ENCODE measurements at places on chromosomes 11 and 22.

DNA sequence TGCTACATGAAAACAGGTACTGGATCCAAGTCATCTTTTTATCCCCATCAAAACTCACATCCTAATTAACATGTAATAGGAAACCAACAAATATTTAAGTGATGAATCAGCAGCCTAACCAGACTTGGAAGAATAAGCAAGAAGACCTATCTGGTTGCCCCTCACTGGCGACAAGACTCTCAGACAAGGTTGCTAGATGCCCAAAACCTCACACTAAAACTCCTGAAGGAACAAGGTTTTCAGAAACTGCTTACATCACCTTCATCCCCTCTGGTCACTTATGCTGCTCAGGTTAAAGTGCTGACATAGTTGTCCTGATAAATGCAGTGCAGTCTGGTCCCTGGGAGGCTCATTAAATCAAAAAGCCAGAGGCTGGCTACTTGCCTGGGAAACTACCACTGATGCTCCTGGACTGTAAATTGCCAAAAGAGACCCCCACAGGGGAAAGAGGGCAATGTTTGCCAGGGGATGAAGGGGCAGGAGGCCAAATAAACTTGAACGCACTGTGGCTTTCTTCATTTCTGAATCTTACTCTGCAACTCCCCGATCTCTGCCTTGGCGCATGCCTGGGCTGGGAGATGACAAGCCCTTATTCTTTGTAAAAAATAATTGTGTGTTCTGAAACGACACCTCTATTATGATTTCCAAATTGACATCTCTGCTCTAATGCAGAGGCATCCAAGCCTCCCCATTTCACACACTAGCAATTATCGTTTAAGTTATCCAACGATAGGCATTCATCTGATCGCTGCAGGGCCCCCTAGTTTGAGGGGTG lies 72.7 kb downstream of the AMBRA1 start:
- no peak for DNase-seq

DNA sequence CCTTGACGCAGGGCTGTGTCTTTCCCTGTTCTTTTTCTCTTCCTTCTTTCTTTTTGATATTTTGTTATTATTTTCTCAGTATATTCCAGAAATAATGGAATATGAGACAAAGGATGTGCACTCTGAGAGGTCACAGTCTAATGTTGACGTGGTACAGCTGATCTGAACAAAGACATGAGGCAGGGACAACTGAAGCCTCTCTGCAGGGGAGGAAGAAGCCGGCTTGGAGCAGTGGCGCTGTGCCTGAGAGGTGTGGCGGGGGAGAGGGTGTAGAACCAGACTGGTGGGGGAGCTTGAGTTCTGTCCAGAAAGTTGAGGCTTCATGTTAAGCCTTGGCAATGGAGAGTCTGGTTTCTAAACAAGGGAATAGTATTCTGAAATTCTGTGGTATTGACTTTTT lies 34.7 kb downstream of the ADAMTS15 start:
- no peak for DNase-seq

DNA sequence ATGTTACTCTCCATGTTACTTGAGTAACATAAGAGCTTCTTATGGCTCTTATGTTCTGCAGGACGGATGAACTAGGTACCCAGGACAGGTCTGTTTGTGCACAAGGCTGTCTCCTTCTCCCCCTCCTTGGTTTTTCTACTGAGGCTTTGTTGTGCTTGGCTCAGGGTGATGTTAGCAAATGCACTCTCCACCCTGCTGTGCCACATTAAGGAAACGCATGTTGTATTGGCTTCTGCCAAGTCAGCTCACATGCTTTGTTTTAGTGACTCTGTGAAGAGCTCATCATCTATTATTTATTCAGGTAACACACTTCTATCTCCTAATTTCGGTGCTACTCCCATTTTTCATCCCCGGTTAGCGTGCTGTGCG lies 108.3 kb downstream of the PTPRJ start:
- DNase-seq: no peak

GRCh38 chr11:92246630-92247029 lies 22.0 kb downstream of the FAT3 start:
- DNase-seq: no peak

DNA sequence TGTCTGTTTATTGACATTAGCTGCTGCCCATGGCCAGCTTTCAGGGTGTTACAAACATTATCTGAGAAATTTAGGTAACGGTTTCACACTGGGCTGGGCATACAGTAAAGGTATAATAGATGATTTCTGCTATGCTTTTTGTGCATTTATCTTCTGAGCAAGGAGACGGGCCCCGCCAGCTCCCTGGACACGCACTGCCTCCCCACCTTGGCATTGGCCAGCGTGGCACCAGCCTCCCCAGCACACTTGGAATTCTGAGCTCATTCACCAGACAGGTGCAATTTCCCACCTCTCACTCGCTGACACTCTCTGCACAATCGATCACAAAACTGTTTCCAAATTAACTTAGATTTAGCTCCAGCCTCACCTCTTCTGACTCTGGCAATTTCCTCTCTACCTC lies 222.8 kb downstream of the CEP164 start:
- DNase-seq: no peak

GRCh38 chr22:22407061-22407460 lies 101.5 kb downstream of the ZNF280B start:
- no peak for DNase-seq

- DNase-seq: peak; percentile 31
These were observed 36.1 kb downstream of the TPBGL start for GRCh38 chr11:75276686-75277085.

GRCh38 chr11:34916843-34917770 lies 689 bp downstream of the PDHX start:
- DNase-seq: no peak

GRCh38 chr22:24155627-24156140 lies 25.6 kb upstream of the SUSD2 start:
- peak; percentile 72 for DNase-seq

DNA sequence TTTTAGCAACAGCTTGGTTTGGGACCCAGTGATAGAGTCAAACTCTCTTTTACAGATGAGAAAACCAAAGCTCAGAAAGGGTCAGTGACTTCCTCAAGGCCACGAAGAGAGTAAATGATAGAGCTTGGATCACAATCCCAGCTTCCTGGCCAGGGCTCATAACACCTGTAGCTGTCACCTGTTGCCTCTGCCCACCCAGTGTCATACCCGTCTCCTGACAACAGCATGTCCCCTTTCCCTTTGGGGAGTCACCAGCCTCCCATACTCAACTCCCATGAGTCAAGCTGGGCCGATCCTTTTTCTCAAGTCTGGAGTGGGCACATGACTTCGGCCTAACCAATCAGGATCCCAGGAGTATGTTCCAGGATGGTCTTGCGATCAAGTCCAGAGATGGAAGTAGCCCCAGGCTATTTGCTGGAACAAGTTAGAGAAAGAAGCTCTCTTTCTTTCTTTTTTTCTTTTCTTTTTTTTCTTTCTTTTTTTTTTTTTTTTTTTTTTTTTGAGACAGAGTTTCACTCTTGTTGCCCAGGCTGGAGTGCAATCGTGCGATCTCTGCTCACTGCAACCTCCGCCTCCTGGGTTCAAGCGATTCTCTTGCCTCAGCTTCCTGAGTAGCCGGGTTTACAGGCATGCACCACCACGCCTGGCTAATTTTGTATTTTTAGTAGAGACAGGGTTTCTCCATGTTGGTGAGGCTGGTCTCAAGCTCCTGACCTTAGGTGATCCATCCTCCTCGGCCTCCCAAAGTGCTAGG lies 27.8 kb upstream of the MYH9 start:
- no peak for DNase-seq

DNA sequence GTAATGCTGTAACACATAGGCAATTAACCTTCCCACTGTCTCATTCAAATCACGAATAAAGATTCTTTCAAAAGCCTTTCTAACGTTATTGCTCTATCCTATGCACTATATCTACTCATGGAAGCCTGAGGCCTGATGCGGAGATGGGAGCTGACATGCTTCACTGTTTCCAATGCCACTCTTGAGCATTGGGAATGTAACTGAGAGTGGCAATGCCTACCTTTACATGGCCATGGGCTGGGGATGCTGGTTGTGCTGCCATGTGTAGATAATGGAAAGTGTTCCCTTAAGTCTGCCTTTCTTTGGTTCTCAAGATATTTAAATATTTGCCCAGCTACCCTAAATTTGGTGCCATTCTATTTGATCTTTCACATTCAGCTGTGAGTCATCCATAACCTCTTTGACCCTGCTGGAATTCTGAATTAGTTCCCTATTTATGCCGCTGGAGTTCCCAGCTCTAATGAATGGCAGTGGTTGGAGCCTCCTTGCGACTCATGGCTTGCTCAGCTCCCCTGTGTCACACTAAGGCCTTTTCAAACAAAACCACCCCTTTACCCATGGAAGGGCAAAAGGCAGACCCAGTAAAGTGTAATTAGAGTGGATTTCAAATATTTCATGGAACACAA lies 21.4 kb upstream of the DKK3 start:
- no peak for DNase-seq

- DNase-seq: peak; percentile 67
These were observed 24.0 kb downstream of the MIAT start for GRCh38 chr22:26681395-26681821.

DNA sequence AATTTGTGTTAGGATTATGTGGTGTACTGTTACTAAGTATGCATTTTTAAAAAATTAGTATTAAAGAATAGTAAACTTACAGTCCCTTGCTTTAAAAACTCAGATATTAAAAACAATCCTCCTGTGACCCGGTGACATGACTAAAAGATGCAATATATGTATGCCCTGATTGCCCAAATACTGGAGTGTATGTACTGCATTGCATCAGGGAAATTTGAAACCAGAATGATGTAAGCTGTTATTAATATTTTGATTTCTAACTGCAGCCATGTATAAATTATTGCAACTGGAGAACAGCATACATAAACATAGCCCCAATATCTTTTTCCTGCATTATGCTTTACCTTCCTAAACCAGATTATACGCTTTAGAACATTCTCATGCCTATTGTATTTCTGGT lies 3.7 kb upstream of the HSPA8 start:
- DNase-seq: no peak

DNA sequence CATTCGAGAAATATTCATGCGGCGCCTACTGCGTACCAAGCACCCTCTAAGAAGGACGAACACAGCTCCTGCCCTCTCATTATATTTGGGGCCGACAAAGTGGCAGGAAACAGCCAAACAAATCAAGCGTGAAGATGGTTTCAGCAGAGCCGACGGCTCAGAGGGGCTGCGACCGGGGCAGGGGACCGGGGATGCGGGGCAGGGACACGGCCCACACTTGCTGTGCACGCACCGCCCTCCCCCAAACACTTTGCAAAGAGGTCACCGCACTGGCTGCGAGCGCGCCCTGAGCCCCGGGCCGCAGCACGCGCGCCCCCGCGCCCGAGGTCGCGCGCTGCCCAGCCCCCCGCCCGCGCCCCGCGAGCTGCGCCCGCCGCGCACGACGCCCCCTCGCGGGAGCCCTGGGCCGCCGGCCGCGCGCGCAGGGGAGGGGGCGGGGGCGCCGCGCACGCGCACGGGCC lies 255 bp upstream of the SYNGR1 start:
- peak; percentile 78 for DNase-seq

DNA sequence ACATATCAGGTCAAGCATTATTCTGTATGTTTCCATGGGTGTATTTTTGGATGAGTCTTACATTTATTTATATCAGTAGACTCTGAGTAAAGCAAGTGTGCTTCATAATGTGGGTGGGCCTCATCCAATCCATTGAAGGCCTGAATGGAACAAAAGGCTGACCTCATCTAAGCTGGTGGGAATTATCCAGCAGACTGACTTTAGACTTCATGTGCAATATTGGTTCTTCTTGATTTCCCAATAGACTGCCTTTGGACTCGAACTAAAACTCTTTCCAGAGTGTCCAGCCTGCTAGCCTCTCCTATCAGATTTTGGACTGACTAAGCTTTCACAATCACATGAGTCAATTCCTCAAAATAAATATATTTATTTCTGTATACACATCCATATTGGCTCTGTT lies 116.2 kb downstream of the KIF18A start:
- DNase-seq: no peak

GRCh38 chr22:32823024-32823730 lies 21.7 kb downstream of the TIMP3 start:
- DNase-seq: peak; percentile 66

GRCh38 chr11:125514336-125515101 lies 18.5 kb upstream of the FEZ1 start:
- DNase-seq: no peak

DNA sequence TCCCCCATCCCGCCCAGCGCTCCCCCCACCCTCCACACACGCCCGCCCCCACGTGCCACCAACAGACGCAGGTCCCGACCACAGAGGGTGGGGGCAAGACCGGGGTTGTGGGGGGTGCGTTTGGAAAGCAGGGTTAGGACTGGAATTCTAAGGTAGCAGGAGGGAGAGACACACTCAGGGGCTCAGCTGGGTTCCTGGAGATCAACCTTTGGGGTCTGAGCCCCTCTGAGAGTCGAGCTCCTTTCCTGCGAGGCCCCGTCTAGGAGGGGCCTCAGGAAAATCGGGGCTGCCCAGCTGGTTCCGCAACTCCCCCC lies 429 bp downstream of the PGGHG start:
- DNase-seq: no peak

DNA sequence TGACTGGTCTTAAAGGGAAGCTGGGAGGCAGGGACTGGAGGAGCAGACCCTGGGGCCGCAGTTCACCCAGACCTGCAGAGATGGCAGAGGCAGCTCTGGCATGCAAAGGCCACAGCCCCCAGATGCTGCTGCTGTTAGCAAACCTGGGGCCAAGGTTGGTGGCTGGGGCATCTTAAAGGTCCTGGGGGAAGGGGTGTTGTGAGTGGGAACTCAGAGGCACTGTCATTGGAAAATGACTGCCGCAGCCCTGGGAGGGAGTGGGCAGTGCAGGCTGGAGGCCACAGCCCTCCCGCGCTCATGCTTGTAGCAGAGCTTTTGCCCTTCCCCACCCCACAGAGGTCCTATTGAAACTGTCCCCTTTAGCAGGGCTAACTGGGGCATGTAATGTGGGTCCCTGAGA lies 111.8 kb downstream of the CTTN start:
- DNase-seq: no peak

DNA sequence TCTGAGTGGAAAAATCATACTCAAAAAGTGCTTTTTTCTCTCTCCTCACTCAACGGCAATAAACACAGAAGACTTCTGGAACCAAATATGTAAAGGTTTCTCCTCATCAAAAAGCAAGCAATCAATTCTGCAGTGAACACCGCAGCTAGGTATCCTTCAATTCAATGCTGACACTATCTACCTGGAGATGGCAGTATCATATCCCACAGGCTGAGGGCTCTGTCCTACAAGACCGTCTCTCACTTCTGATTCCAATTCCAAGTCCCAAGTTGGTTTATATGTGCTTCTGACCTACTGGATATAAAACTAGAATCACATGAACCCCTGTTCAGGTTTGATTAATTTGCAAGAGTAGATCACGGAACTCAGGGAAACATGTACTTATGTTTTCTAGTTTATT lies 59.7 kb upstream of the LUZP2 start:
- no peak for DNase-seq

GRCh38 chr11:120928627-120929026 lies 95.3 kb upstream of the TBCEL start:
- DNase-seq: no peak

GRCh38 chr22:30245985-30246813 lies at the start of gene LIF:
TSS of gene LIF (minus strand) at chr22:30246759. CDS start at chr22:30246695, 64 bp downstream.
- no peak for DNase-seq

- no peak for DNase-seq
These were observed 5.4 kb downstream of the FJX1 start for GRCh38 chr11:35623621-35624168.

DNA sequence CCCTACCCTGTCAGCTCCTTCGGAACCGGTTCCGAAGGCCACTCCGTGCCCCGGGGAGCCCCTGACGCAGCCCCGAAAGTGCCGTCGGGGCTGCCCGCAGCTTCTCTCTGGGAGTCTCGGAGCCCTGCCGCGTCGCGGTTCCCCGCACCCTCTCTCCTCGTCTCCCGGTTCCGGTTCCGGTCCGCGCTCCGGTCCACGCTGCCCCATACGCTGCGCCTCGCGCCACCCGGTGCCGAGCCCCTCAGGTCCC lies 618 bp downstream of the MTA2 start:
- no peak for DNase-seq

Measured in ecto neural progenitor cell (in vitro differentiated cells).